ENCODE measurements at places on chromosomes 11 and 22.
A peak's percentile ranks its signal among the peaks of the same experiment; 100 is the strongest.

DNA sequence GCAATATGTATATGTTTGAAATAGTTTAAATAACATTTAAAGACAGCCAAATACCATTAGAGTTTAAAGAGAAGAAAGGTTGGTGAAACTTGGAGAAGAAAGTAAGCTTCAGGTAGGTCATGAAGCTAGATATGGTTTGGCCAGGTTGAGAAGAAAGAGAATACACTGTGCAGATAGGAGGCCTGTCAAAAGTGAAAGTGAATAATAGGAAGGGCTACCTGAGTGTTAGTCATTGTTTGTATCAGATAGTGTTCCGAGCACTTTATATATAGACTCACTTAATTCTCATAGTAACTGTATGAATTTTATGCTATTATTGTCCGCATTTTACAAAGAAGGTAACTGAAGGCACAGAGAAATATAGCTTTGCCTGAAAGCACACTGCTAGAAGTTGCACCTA, 56.9 kb downstream of the USP47 start:
- DNase-seq, result no peak

DNA sequence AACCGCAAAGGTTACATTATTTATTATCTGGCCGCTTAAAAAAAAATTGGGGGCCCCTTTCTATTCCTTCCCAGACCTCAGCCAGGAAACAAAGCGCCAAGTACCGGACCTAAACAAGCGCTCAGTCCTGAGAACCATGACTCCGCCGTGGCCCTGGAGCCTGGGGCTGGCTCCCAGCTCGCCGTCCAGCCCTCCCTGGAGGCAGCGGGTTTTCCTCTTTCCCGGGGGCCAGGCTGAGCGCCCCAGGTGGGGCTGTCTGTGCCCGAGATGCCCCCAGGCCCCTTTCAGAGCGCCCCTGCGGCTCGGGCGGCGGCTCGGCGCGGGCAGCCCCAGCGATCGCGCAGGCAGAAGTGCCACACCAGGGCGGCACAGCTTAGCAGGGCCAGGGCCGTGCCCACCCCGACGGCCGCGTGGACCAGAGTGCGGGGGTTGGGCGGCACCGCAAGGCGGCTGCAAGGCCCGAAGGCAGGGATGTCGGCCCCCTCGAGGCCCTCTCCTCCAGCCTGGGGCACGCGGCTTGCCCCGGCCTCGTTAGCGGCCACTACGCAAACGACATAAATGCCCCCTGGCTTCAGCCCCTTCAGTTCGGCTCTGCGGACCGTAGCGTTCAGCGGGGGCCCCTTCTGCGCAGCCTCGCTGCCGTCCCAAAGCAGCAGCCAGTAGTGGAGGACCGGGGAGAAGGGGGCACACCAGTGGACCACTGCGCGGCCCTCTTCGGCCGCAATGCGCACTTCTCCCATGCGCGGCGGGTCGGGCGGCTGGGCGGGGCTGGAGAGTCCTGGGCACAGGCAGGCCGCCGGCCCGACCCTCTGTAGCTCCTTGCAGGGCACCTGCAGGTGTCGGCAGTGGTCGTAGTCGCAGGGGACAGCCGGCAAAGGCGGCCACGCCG, 1.6 kb downstream of the LRRN4CL start:
- DNase-seq, result no peak

DNA sequence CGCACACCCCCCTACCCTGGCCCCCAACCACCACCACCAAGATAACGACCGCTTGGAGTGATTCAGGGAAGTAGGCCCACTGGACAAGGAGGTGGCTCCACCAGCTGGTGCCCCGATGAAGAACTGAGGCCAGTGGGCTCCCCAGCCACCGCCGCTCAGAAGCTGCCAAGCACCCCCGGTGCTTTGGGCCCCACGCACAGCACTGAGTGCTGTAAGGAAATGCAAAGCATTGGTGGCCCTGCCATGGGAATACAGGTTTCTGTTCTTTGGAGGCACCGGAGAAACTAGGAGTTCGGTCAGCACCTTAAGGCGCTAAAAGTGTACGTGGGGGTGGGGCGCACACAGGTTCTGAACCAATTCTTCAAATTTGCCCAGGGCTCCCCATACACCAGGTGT, 664 bp upstream of the PRSS23 start:
- no peak for DNase-seq

- no peak for DNase-seq
Measured at GRCh38 chr11:116835042-116835772, 2.2 kb downstream of the APOA1 start.

DNA sequence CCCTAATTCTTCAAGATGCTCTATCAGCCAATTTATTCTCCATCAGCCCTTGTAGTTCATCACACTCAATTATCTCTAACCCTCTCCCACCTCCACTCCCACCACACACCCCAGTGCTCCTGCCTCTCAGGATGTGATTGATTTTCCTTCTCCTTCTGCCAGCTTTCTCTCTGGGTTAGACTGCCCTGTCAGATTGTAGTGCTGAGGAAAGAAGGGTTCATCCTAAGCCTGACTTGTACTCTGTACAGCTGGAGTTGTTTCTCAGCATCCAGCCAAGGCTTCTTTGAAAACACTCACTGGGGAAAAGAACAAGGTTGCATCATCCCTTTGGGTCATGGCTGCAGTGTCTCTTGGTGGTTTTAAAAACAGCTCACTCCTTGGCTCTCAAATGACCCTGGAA, 61.2 kb downstream of the CECR2 start:
- no peak for DNase-seq

- DNase-seq, result no peak
Measured at GRCh38 chr11:9269492-9270013, 4.4 kb upstream of the DENND5A start.

DNA sequence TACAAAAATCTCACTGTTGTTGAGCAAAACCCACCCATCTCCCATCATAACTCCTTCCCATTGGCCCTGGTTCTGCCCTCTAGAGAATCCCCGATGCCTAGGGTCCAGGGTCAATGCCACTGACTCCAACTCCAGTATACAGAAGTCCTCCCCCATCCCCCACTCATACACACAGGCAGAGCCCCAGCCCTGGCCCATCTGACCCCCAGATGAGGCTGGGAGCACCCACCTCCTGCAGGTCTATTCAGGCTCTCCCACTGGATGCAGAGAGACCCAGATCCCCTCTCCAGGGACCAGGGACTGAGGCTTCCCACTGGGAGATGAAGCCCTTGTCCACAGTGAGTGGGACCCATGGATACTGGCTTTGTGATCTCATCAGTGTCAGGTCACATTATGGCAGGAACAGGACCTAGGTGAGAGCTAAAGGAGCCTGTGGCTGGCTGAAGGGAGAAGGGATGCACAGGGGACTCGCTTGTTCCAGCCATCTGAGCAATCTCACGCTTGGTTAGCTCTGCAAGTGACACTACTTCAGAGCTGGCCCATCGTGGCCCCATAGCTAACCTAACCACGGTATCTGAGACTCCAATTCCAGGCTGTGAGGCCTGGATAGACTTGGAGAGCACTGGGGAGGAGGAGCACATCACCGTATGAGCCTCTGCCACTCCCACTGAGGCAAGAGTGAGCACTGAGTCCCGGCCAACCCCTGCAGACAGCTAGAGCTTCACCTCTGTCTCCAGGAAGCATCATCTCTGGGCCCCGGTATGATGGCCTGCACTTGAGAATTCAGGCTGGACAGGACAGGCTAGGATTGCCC, 35.7 kb downstream of the TRIM29 start:
- no peak for DNase-seq

DNA sequence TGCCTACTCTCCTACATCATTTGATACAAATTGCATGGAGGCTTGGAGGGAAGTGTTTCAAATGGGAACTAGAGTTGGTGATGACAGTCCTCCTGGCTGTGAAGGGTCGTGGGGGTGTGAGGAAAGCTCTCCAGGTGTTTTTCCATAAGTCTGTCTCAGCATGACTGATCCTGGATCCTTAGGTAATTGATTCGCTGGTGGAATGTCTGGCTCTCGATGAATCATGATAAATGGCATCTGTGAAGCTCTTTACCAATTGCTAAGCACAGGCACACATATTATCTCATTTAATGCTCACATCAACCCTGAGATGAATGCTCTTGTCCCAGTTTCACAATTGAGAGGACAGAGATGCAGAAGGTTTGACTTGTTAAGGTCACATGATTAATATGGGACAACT, 107.5 kb downstream of the PKNOX2 start:
- no peak for DNase-seq

DNA sequence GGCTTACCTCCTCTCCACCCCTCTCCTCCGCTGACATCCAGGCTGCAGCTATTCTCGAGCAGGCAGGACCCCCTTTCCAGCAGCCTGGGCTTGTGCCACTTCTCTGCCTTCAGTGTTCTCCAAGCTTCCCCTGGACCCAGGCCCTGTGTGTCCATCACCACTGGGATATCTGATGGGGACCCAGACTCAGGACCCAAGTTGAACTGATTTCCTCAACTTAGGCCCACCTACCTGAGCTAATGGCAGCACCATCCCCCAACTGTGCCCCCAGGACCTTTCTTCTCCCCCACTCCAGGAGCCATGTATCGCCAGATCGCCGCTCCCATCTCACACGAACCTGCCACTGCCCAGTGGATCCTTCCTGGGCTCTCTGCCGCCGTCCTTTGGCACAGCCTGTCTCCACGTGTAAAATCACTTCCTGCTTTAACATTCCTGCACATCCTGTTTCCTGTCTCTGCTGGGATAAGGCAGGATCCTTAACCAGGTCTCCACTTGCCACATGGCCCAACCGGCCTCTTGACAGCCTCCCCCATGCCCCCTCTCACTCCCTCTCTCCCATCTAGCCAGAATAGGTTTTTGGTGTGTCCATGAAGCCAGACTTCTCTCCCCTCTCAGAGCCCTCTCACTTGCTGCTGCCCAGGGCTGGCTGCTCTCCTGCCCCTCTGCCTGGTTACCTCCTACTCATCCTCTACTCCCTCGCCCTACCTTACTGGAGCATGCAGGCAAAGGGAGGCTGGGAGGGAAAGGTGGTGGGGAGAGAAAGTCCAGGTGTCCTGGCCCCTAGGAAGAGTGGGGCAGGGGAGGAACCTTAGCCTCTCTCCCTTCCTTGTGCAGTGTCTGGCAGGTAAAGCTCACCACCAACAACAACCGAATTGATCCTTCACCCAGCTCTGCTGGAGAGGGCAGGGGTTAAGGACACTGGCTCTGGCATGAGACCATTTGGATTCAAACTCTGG, 9.4 kb downstream of the SPATA19 start:
- DNase-seq, result no peak

DNA sequence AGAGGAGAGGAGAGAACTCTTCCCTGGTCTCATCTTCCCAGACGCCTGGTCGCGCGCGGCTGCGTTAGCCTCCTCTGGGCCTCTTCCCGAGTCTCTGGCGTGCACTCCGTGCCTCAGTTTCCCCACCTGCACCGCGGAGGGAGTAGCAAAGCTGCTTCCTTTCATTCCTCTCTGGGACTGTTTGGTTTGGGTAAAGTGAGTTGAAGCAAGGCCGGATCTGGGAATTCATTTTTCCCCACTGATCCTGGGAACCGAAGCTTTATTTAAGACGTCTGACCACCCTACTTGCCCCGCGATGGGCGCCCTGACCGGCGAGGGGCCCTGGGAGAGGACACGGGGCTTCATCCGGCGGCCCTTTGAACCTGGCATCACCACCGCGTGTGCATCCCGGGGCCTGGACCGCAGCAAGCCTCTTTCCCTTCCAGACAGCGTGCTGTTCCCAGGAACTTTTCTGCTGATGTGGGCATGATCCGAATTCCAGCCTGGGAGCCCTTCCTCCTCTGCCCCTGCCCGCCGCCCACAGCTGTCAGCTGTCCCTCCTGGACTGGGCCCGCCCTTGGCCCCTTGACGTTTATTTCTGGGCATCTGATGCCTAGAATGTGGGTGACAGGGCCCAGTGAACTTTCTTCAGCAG, 758 bp downstream of the LDLRAD3 start:
- DNase-seq, result peak; percentile 26

GRCh38 chr11:121487191-121487590, 34.4 kb upstream of the SORL1-AS1 start:
- DNase-seq, result no peak

- DNase-seq, result no peak
Measured at GRCh38 chr22:37654563-37655251, 3.8 kb upstream of the PDXP start.

GRCh38 chr22:42834177-42834949, 22.7 kb downstream of the ARFGAP3 start:
- no peak for DNase-seq

- no peak for DNase-seq
Measured at GRCh38 chr11:66863428-66864125, 6.7 kb downstream of the LRFN4 start.

DNA sequence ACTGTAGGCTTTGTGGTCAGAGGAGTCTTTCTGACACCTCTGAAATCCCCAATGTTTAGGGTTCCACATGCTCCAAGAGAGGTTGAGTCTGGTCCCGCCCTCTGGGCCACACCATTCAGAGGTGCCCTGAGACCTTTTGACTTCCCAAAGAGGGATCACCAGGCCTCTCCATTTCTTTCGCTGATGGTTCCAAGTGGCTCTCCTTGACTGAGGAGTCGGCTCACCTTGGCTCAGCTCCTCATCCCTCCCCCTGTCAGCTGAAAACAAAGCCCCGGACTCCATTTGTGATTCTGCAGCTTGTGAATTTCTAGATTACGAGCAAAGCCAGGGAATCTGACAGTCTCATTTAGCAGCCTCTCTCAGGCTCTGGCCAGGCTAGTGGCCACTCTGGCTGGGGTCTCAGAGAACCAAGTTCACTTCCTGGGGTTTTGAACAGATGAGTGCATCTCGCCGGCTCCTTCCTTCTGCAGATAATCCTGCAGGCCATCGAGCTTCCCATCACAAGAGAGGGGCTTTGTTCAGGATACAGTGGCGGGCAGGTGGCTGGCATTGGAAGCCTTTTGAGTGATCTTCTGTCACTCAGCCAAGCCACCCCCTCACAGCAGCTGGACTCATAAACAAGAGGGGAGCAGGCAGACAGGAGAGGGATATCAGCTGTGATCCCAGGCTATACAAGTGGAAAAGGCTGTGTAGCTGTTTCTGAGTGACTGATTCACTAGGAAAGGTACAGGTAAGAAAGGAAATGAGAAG, 102.9 kb downstream of the TRIM29 start:
- no peak for DNase-seq

- DNase-seq, result no peak
Measured at GRCh38 chr11:36074941-36075431, 131.1 kb downstream of the LDLRAD3 start.

DNA sequence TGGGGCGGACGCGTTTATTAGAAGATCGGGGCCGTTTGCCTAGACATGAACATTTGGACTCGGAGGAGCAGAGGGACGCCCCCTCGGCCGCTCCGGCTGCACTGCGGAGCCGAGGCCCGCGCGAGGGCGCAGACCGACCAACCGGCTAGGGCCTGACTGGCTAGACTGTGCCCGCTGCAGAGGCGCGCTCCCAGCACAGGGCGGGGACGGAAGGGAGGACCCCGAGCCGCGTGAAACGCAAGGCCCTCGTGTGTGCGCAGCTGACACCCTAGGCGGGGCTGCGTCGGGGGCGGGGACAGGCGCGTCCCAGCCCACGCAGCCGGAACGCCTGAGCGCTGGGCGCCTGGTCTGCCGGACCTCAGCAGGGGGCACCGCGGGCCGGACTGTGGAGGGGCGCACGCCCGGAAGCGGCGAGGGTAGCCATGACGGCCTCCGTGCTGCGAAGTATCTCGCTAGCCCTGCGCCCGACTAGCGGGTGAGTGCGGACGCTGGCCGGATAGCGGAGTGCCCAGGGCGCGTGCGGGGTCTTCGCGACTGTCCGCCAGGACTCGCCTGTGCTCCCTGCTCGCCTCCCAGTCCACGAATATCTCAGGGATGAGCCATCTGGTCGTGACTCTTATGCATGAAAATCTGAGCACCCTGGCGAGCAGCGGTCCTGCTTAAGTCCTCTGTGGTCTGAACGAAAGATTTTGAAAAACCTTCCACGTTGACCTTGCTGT, at the start of gene MRPL40:
TSS of gene MRPL40 (plus strand) at position 413 of the 719 bp plus-strand sequence. CDS start at position 423, 10 bp downstream.
- peak; percentile 84 for DNase-seq

GRCh38 chr22:38223289-38223960, 21.6 kb downstream of the MAFF start:
- no peak for DNase-seq
